ENCODE measurements at places on chromosomes 6 and 20.

GRCh38 chr6:113143206-113143605 lies 713.9 kb upstream of the MARCKS start:
- DNase-seq = no peak

- DNase-seq = no peak
Observed at GRCh38 chr20:59015812-59016711, 3.2 kb upstream of the TUBB1 start.

- peak; percentile 45 for DNase-seq
Observed at GRCh38 chr6:13454286-13455221, 32.8 kb downstream of the GFOD1 start.

GRCh38 chr6:8589941-8590729 lies 154.8 kb upstream of the SLC35B3 start:
- DNase-seq = no peak

GRCh38 chr6:136646377-136646776 lies 96.2 kb upstream of the MAP7 start:
- peak; percentile 10 for DNase-seq

DNA sequence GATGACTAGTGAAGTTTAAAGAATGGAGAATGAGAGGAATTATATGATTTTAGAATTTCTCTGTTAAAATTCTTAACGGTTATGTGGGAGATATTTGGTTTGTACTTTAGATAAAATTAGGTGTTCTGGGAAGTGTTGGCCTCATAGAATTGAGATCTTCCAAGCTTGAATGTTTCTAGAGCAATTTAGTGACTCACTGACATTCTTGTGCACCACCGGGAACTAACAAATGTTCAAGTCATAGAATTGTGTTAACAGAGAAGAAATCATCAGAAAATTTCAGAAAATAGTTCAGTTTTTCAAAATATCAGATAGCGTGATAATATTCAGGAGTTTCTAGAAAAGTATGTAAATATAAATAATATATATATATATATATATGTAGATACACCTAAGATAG lies 67.9 kb upstream of the BMP5 start:
- no peak for DNase-seq

- DNase-seq = no peak
Observed at GRCh38 chr20:2578475-2579192, 42.3 kb downstream of the TMC2 start.

GRCh38 chr6:105474234-105474633 lies 71.4 kb upstream of the PREP start:
- DNase-seq = no peak
